ENCODE measurements at places on chromosomes 12 and 14.

- no peak for DNase-seq
Observed at GRCh38 chr12:123075087-123075645, 75.7 kb downstream of the PITPNM2 start.

DNA sequence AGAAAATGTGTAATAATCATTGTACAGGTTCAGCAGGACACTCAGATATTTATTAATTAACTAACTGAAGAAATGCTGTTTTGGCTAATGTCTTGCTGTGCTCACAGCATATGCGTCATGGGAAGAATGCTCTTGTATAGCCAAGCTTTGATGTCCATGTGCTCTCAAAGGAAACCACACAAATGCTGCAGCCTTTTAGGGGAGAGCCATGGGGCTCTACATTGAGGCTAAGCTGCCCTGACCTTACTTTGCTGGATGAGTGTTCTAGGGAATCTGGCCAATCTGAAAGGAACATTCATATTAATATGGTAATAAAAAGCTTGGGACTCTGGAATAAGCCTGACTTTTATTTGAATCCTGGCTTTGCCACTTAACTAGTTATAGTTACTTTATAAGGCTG, 9.5 kb upstream of the CRADD start:
- no peak for DNase-seq

DNA sequence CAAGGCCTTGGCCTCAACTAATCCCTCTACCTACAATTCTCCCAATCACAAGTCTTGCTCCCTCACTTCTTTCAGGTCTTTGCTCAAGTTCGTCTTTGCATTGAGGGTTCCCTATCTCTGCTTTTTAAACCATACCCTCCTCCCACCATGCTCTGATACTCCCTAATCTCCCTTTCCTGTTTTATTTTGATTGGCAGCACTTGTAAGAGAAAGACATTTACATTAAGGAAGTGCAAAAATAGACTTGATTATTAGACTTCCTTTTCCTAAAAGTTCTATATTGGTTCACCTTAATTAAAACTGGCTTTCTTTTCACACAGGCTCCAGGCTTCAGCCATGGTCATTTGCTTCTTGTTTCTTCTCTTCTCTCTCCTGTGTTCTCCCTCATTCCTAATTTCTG, 18.3 kb upstream of the WIF1 start:
- DNase-seq: no peak

DNA sequence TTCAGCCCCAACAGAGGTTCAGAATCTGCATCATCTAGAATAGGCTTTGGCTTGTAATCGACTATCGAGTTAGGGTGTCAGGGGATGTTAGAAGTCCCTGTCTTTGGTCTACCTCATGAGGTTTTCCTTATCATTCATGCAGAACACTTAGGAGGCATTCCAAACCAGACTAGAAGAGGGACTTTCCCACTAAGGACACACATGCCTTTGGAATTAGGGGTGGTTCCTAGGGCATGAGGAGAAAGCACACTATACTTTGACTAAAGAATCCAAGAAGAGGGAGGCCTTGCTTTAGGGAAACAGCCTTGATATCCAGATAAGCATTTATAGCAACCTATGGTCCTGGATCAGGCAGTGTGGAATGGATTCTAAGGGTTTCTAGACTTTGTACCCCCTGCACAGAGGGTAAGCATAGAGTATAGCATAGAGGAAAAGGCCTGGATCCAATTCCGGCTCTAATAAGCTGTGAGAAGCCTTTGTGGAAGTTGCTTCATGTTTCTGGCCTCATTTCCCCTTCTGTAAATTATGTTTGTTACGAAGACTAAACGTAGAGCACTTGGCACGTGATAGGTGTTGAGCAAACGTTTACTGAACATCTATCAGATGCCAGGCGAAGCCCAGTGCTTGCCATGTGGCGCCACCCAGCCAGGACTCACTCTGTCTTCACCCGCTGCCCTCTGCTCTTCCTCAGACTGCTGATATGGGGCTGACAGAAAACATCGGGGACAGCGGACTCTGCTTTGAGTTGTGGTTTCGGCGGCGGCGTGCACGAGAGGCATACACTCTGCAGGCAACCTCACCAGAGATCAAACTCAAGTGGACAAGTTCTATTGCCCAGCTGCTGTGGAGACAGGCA, 13.2 kb downstream of the ZNF219 start:
- DNase-seq: no peak

DNA sequence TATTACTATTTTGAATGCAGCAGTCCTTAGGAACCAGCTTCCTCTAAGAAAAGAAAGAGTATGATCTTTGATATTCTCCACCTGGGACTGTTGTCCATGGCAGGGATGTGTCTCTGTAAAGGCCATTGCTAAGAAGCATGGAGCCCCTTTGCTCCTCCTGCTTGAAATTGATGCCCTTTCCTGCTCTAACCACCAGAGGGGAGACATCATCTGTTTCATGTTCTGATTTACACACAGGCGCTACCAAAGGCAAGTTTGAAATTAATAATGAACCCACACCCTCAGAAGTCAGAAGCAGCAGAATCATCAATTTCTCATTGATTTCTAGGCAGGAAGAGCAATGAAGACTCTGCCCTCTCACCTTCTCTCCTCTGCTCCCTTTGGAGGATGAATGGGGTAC, 253.8 kb downstream of the RMST start:
- no peak for DNase-seq

DNA sequence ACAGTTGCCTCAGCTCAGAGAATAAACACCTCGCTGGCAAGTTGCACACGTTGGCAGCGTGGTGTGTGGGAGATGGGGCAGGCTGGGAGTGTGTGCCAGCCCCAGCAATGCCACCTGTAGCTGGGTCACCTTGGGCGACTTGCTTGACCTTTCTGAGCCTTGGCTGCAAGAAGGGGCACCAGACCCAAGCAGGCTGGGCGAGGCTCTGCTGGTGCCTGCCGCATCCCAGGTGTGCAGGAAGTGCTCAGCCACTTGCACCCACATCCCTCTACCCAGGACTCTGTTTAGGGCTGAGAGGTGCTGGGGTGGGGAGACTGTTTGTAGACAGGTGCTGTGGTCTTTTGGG, 629 bp downstream of the FAM181A start:
- DNase-seq: no peak

DNA sequence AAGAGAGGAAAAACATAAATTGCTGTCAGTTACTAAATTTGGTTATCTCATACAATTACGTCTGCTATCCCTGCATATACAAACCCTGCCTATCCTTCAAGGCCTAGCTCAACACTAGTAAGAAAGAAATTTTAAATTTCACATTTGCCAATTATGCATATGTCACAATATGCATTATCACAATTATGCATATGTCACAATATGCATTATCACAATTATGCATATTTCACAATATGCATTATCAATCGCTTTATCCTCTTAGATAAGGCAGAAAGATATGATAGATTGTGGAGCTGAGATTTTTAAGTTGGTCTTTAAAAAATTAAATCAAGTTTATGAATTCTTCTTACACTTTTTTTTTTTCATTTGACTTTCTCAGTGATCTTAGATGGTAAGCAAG, 195.0 kb upstream of the ABCD2 start:
- no peak for DNase-seq

DNA sequence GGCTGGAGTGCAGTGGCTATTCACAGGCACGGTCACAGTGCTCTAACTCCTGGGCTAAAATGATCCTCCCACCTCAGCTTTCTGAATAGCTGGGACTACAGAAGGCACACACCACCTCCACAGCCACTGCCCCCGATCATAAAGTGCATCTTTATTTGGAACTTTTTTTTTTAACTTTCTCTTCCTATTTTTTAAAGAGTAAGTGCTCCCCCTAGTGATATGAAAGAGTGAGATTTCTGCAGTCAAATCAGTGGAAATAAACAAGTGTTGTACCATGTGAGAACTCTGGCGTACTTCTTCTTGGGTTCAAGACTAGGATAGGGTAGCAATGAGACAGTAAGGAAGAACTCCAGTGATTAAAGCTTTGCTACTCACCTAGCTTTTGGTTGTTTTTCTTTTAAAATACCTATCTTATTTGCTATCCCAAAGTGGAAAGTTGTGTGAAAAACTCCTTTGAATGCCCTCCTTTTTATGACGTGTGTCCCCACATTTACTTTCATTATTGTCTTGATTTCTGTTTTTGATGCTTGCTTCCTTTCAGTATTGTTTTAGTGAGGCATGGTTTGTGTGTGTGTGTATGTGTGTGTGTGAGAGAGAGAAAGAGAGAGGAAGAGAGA, 6.6 kb downstream of the PPP4R4 start:
- no peak for DNase-seq

All from T-helper 1 cell (primary cell).